ENCODE measurements at places on chromosomes 1 and 21.

DNA sequence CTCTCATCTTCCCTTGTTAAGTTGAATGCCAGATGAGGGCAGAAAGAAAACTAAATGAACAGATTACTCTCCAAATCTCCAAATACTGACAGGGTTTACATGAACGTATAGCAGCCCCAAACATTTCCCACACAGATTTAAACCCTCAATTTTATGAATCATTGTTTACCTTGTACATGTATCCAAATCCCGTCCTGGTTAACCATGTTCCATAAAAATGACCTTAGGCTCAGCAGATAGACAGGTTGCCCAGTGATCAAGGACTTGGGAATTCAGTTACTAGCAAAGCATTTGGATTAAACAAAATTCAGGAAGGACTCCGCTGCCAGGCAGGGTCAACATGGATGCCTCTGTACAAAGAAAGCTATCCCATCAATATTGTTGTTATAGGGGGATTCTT, 213.5 kb downstream of the GPATCH2 start:
- DNase-seq = no peak

GRCh38 chr1:90838720-90839119, 121.6 kb upstream of the BARHL2 start:
- no peak for DNase-seq

DNA sequence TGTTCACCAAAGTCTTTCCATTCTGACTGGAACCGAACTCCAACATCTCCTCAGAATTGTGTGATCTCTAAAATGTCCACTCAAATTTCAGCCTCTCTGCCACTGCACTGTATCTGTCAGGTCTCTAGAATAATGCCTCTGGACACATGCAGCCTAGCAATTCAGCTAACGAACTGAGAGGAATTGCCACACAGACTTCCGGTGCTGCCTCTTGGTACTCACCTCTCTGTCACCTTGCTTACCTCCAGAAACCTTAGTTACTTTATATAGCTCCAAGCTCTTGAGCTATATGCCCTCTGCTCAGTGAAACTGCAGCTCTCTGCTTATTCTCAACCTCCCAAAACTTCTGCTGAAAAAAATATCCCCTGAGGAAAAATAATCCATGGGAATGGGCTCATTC, 2.7 kb upstream of the CHRM3 start:
- DNase-seq = no peak

GRCh38 chr1:169196581-169196980, 90.1 kb downstream of the ATP1B1 start:
- no peak for DNase-seq

DNA sequence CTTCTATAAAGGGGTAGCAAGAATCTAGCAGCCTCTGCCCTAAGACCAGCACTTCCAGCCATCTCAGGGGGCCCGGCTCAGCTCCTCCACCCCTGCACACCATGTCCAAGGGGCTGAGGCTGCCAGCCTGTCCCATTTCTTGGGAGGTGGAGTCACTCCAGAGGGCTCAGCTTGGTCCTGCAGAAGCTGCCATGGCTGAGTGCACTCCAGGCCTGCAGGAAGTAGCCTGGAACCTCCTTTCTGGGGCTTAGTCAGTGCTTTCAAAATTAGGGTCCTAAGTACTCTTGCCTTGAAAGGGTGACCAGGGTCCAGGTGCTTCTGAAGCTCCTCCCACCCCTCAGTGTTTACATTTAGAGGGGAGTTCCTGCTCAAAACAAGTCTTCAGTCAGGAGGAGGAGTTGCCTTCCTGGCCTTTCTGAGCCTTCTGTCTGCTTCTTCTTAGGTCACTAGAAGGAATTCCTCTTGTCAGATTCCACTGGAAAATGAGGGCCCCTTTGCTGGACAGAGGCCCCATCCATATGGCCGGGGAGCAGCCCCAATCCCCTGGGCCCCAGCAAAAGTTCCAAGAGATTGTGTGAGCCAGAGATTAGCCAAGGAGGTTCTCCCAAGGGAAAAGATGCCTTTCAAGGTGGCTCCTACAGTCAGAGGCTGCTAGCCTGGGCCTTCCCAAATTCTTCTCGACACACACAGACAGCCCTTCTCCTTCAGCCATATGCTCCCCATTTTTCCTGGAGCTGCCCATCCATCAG, 128.1 kb upstream of the VAMP3 start:
- DNase-seq = no peak

- no peak for DNase-seq
These were observed 56.1 kb downstream of the GABPA start for GRCh38 chr21:25790878-25791204.

- DNase-seq = peak; percentile 92
These were observed 2.8 kb upstream of the LIX1L start for GRCh38 chr1:145960468-145961108.

DNA sequence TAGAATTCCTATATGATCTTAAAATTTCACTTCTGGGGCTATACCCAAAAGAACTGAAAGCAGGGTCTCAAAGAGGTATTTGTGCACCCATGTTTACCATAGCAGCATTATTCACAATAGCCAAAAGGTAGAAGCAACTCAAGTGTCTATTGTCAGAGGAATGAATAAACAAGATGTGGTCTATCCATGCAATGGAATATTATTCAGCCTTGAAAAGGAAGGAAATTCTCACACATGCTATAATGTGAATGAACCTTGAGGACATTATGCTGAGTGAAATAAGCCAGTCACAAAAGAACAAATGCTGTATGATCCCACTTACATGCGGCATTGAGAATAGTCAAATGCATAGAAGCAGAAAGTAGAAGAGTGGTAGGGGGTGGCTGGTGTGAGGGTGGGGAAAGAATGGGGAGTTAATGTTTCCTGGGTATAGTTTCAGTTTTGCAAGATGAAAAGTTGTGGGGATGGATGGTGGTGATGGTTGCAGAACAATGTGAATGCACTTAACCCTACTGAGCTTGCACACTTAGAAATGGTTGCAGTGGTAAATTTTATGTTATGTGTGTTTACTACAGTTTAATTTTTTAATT, 122.4 kb downstream of the TOMM20 start:
- DNase-seq = no peak

DNA sequence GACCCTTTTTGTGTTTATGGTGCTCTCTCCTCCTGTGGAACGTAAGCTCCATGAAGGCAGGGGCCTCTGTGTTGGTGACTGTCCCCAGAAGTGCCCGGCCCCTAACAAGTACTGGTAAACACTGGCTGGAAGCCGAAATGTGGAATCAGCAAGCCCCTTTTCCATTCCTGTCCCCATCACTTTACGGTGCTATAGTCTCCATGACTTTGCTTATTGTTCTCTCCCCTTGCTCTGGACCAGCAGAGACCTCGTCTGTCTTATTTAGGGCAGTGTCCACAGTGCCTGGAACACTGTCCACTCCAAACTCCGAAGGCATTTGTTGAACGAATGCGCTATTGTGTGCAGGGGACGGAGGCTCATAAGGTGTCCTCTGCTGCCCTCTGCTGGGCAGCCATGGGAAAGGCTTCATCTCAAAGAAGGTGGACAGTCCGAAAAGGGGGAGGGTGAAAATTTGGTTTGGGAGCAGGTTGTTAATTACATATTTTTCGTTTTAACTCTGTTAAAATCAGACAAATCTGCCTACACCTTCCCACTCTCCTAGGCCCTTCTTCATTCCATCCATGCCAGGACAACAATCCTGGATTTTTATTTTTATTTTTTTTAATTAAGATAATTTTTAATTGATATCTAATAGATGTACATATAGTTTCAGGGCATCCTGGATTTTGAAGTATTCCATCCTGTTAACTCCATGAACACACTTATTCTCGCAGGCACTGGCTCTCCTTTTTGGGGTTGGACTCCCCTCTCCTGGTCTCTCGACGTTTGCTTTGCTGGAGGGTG, 115.6 kb downstream of the PGBD5 start:
- DNase-seq = peak; percentile 94

GRCh38 chr21:45176141-45176540, 101.8 kb downstream of the ADARB1 start:
- no peak for DNase-seq

DNA sequence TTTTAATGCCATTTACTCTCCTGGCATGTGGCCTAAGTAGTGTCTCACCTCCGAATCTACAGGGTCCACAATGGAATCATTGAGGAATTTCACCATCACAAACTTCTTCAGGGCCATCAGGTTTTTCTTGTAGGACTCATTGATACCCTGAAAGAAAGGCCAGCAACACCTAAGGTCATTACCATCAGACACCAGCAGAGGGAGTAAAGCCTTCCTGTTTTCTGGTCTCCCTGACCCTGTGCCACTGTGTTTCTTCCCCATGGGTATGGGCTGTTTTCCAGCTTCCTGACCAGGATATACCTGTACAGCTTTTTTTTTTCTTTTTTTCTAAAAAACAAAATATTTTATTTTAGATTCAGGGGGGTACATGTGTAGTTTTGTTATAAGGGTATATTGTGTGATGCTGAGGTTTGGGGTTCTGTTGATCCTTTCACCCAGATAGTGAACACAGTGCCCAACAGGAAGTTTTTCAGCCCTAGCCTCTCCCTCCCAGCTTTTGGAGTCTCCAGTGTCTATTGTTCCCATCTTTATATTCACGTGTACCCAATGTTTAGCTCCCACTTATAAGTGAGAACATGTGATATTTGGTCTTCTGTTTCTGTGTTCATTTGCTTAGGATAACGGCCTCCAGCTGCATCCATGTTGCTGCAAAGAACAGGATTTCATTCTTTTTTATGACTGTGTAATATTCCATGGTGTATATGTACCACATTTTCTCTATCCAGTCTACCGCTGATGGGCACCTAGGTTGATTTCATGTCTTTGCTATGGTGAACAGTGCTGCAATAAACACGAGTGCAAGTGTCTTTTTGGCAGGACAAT, 18.3 kb downstream of the PPT1 start:
- DNase-seq = no peak

GRCh38 chr21:43779660-43780059, 3.6 kb upstream of the CSTB start:
- DNase-seq = no peak

- no peak for DNase-seq
These were observed 90.9 kb upstream of the RUNX3 start for GRCh38 chr1:25020851-25021590.

GRCh38 chr21:20996421-20997310, 1.5 kb upstream of the NCAM2 start:
- DNase-seq = no peak

- no peak for DNase-seq
These were observed 37.0 kb downstream of the MAN1C1 start for GRCh38 chr1:25653558-25653957.

- no peak for DNase-seq
These were observed at the start of gene VWA5B1 for GRCh38 chr1:20290624-20291597. TSS of gene VWA5B1 (plus strand) at chr1:20290875. CDS start at chr1:20310602, 19,727 bp downstream.

DNA sequence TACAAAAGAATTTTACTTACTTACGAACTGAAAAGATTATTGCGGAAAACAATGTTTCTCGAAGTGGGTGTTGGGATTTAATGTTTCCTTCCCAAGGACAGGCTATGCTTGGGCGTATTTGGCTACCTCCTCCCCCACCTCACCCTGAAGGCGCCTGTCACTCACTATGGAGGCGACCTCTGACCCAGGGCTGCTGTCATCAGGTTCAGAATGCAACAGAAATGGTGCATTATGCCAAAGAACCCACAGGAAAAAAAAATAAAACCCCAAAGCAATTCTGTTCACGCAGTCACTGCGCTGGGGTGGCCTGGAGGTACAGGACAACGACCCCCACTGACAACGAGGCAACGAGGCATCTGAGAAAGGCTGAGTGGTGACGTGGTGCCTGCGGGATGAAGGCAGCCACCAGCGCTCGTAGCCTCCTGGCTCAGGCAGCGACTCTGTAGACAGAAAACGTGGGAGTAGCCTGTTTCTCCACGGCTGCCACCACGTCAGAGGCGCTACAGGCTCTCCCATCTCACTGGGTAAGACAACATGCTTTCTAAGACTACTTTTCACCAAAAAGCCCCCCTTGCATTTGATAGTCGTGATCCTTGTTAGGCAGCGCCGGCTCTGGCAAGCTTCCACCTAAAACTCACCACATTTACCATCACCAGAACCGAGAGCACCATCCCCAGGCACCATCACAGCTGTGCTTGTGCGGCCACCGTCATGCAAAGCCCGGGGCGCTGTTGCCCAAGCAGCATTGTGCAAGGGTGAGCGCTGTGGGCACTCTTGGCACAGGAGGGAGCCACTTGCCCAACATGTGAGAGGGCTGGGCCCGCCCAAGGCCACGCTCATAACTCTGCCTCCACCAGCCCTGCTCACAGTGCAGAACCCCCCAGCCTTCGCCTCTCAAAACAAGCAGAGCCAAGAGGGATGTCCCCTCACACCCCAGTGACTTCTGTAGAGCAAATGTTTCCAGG, 14.3 kb downstream of the NADK start:
- no peak for DNase-seq

GRCh38 chr21:29145354-29145782, 14.9 kb downstream of the MAP3K7CL start:
- no peak for DNase-seq

Measured in D721Med (cell line).